Activated naive CD8-positive, alpha-beta T cell treated with anti-CD3 and anti-CD28 coated beads for 36 hours (primary cell): ENCODE measurements at places on chromosomes 6 and 20.

DNA sequence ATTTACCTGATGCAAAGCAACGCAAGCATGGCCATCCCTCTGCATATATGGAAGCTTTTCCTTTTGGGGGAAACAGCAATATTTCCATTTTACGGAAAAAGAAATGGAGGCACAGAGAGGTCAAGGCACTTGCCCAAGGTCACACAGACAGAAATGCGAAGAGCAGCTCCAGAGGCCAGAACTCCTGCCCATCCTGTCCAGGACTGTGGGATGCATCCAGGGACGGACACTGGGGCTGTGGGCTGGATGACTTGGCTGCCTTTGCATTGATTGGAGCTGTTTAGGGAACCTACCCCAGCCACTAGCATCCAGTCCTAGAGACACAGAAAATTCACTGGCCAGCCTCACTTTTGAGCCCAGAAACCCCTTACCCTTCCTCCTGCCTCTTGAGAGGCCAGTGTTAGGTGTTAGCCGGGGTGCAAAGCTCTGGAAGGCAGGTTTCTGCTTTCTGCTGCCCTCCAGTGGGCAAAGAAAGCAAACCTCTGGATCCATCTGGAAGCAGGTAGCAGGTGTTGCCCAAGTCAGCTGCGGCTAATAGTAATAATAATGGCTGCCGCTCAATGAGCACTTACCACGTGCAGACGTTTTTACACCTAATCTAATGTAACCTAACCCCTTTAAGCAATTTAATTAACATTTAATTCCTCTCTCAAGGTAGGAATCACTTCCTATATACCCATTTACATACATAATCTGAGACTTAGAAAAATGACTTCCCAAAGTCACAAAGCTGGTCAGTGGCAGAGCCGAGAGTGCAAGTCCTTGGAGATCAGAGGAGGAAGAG lies 31.7 kb upstream of the CCN5 start:
- no peaks in the 10 kb centered on the region for H3K36me3 ChIP-seq
- peak; percentile 65 for DNase-seq
- peaks cover 11% of the 10 kb centered on the region for H3K4me1 ChIP-seq
- H3K4me3 ChIP-seq = no peak overlapping the region
- no peak overlapping the region for H3K27ac ChIP-seq

GRCh38 chr6:13038315-13038714 lies 290.0 kb downstream of the TBC1D7 start:
- H3K4me3 ChIP-seq = no peak overlapping the region
- no peak overlapping the region for H3K27ac ChIP-seq

- no peak overlapping the region for H3K4me3 ChIP-seq
- H3K27ac ChIP-seq = no peak overlapping the region
These were observed 27.4 kb downstream of the KCNG1 start for GRCh38 chr20:50995506-50995905.

DNA sequence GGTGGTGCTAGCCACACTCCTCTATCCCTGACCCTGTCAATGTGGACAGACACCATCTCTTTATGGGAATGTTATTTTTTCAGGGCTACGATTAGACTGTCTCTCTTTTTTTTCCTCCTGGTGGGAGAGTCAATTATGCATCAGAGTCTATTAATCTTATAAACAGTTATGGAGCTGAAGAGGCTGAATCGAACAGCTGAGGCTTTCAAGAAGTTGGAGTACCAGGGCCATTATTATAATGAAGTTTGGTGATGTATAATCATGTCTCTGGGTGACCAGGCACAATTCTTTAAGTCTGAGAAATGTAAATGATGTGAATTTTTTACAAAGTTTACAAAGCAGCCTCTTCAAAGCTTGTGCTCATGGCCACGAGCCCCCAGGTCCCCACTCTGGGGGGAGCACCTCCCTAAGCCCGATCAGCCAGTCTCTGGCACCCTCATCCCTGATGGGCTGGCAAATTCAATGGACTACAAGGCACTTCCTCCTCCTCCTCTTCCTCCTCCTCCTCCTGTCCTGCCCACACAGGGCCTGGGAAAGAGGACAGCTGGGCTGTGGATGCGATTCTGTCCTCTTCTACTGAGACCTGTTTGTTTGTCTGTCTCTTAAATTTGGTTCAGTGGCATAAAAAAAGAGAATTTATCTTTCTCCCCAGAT lies 43.9 kb upstream of the QKI start:
- no peak overlapping the region for H3K27ac ChIP-seq
- peaks cover 6% of the 10 kb centered on the region for H3K4me1 ChIP-seq
- no peak overlapping the region for H3K4me3 ChIP-seq
- H3K27me3 ChIP-seq = peaks cover 14% of the 10 kb centered on the region
- H3K36me3 ChIP-seq = no peaks in the 10 kb centered on the region

- H3K4me3 ChIP-seq = no peak overlapping the region
- DNase-seq = no peak
- peaks cover 27% of the 10 kb centered on the region for H3K36me3 ChIP-seq
- peaks cover 81% of the 10 kb centered on the region for H3K4me1 ChIP-seq
- no peaks in the 10 kb centered on the region for H3K27me3 ChIP-seq
- peak overlapping the region; percentile 45 for H3K27ac ChIP-seq
These were observed 12.9 kb downstream of the CASS4 start for GRCh38 chr20:56424931-56425330.

DNA sequence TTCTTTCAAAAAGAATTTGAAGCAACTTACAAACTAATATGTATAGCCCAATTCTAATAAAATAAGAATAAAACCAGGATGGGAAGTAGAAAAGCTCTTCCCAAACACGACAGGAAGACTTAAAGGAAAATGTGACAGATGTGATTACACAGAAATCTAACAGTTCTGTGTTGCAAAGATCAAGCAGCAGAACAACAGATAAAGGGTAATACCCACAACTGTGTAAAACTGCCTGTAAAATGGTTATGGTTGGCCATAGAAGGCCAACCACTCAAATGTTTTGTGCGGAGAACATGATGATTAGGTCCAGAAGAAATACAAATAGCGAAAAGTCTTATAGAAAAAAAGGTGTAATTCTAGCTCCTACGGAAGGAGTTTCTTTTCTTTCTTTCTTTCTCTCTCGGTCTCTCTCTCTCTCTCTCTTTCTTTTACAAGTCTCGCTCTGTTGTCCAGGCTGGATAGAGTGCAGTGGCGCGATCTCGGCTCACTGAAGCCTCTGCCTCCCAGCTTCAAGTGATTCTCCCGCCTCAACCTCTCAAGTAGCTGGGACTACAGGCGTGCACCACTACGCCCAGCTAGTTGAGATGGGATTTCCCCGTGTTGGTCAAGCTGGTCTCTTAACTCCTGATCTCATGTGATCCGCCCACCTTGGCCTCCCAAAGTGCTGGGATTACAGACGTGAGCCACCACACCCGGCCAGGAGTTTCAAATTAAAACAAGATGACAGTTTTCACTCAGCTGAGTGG lies 128.5 kb downstream of the QRSL1 start:
- H3K36me3 ChIP-seq = no peaks in the 10 kb centered on the region
- peaks cover 4% of the 10 kb centered on the region for H3K27me3 ChIP-seq
- no peak for DNase-seq
- H3K4me1 ChIP-seq = no peaks in the 10 kb centered on the region
- no peak overlapping the region for H3K27ac ChIP-seq

DNA sequence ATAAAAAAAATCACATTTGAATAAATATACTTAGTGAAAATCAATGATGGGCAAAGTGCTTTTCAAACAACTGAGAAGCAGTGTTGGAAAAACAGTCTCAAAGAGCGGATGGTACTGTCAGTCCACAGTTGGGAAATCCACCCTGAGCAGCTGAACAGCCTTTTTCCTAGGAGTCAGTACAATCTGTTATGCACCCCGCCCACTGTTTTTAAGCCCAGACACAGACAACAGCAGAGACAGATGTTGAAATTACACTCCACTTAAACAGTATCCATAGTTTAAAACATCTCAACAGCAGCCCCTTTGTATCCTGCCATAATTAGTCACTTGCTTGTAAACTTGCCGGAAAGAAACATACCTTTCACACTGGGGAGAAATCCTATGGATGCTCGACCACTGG lies 372 bp downstream of the KIAA0408 start:
- no peak overlapping the region for H3K4me3 ChIP-seq
- H3K4me1 ChIP-seq = peaks cover 4% of the 10 kb centered on the region
- DNase-seq = no peak
- H3K27me3 ChIP-seq = peaks cover 11% of the 10 kb centered on the region
- no peak overlapping the region for H3K27ac ChIP-seq
- no peaks in the 10 kb centered on the region for H3K36me3 ChIP-seq

- no peak overlapping the region for H3K4me3 ChIP-seq
- H3K36me3 ChIP-seq = no peaks in the 10 kb centered on the region
- DNase-seq = no peak
- no peaks in the 10 kb centered on the region for H3K27me3 ChIP-seq
- H3K27ac ChIP-seq = no peak overlapping the region
These were observed 292.4 kb downstream of the CENPW start for GRCh38 chr6:126632271-126632670.

DNA sequence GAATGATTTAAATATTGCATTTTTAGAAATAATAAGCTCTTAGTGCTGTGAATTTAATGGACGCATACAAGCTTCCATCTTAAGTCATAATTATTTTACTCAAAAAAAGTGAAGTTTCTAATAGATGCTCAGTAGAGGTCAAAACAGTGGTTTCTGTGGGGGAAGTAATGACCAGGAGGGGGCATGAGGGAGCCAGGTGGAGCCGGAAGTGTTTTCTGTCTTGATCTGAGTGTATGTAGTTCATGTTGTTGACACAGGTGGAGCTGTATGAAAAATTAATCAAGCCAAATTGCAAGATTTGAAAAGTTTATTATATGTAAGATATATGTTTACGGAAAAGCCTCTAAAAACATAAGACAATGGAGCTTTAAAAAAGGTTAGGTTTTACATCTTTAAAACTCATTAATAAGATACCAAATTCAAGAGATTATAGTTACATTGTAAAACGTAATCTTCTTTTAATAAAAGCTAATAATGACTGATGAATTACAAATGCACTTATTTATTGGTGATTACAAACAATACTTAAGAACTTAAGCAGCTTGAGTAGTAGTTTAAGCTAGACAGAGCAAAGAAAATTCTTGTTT lies 68.0 kb downstream of the PLAGL1 start:
- H3K36me3 ChIP-seq = no peaks in the 10 kb centered on the region
- no peaks in the 10 kb centered on the region for H3K27me3 ChIP-seq
- H3K4me3 ChIP-seq = no peak overlapping the region
- no peak overlapping the region for H3K27ac ChIP-seq
- DNase-seq = peak; percentile 52
- H3K4me1 ChIP-seq = peaks cover 15% of the 10 kb centered on the region

- no peaks in the 10 kb centered on the region for H3K27me3 ChIP-seq
- H3K36me3 ChIP-seq = peaks cover 9% of the 10 kb centered on the region
- peaks cover 15% of the 10 kb centered on the region for H3K4me1 ChIP-seq
- H3K4me3 ChIP-seq = no peak overlapping the region
These were observed 28.1 kb downstream of the HUS1B start for GRCh38 chr6:628766-629165.

DNA sequence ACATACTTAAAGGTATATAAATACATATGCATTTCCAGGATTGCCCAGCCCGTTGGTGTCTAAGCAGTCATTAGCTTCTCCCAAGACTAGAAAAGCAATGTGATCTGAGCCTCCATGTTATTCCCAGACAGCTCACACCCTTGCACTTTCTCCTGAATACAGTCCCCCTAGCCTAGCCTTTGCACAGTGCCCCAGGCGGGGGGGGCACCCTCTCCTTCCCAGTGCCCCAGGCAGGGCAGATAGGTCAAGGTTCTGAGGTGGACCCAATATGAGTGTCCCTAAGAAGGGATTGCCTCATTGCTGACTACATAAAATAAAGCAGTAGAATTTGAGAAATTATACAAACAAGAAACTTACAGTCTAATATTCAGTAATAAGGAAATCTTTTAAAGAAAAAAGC lies 15.4 kb upstream of the GNRH2 start:
- no peak overlapping the region for H3K4me3 ChIP-seq
- no peak overlapping the region for H3K27ac ChIP-seq
- H3K4me1 ChIP-seq = no peaks in the 10 kb centered on the region
- no peaks in the 10 kb centered on the region for H3K27me3 ChIP-seq

DNA sequence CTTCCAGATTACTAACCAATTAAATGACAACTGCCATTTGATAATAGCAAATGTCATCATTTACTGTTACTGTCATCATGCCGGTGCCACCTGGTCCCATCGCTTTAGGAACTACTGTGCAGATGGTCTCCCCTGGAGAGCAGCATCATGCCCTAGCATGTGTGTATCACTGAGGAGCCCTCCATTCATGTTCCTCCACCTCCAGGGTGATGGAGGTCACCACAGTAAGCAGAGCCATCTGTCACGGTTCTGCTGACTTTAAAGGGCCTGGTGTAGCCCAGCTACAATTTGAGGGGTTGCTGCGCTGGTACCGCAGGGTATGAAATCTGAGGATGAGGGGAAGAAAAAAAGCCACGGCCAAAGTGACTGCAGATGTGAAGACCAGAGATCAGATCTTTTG lies 118.8 kb upstream of the KCNK16 start:
- no peak for DNase-seq
- H3K4me3 ChIP-seq = no peak overlapping the region
- H3K27me3 ChIP-seq = peaks cover 17% of the 10 kb centered on the region

DNA sequence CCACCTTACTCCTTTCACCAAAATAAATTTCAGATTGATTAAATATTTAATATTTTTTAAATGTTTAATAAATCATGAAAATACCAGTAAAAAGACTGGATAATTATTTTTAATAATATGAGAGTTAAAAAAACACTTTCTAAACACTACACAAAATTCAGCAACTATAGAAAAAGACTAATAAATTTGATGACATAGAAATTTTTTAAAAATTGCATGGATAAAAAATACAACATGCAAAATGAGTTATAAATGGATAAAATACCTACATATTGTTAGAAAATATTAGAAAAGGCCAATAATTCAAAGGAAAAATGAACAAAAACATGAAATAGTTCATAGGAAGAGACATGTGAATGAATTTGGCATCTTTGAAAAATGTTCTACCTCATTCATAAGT lies 101.0 kb upstream of the EDN1 start:
- H3K27me3 ChIP-seq = peaks cover 3% of the 10 kb centered on the region
- H3K4me3 ChIP-seq = no peak overlapping the region
- peaks cover 3% of the 10 kb centered on the region for H3K4me1 ChIP-seq
- no peak for DNase-seq
- H3K36me3 ChIP-seq = peaks cover 2% of the 10 kb centered on the region
- H3K27ac ChIP-seq = no peak overlapping the region

- H3K27ac ChIP-seq = no peak overlapping the region
- peaks cover 16% of the 10 kb centered on the region for H3K4me1 ChIP-seq
- DNase-seq = no peak
- no peaks in the 10 kb centered on the region for H3K36me3 ChIP-seq
- no peaks in the 10 kb centered on the region for H3K27me3 ChIP-seq
These were observed 3.4 kb upstream of the SRC start for GRCh38 chr20:37342231-37343177.

GRCh38 chr20:49685809-49686208 lies 27.9 kb downstream of the B4GALT5 start:
- H3K27me3 ChIP-seq = no peaks in the 10 kb centered on the region
- no peak overlapping the region for H3K27ac ChIP-seq
